ENCODE measurements at places on chromosomes 1 and 21.

- no peak for DNase-seq
These were observed 29.9 kb upstream of the SNX27 start for GRCh38 chr1:151581921-151582320.

- peak; percentile 29 for DNase-seq
These were observed 1582.2 kb downstream of the MRPL39 start for GRCh38 chr21:24025101-24025500.

DNA sequence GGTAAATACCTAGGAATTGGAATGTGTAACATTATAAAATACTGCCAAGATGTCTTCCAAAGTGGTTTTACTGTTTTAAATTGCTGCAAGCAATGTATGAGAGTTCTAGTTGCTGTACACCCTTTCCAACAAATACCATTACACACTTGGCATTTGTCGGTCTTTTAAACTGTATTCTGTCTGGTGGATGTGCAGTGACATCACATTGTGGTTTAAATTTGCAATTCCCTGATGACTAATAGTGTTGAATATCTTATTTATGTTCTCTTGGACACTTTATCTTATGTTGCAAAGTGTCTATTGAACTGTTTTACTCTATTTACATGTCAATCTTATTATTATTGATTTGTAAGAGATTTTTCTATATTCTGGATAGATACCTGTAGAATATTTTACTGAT lies 561.2 kb upstream of the B3GALT2 start:
- DNase-seq = no peak

DNA sequence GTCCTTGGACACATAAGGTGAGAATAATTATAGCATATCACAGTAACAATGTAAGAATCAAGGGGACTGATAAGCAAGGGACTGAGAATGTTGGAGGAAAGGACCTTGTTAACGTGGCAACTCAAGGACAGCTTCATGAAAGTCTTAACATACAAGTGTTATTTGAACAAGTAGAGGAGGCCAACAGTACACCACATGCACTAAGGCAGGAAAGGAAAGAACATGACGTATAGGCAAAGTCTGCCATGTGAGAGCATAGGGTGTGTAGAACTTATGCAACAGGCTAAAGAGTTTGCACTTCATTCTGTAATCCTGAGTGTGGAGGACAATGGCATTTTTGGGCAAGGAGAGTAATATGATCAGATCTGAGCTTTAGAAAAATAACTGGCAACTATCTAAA lies 33.3 kb upstream of the DIRAS3 start:
- DNase-seq = no peak

DNA sequence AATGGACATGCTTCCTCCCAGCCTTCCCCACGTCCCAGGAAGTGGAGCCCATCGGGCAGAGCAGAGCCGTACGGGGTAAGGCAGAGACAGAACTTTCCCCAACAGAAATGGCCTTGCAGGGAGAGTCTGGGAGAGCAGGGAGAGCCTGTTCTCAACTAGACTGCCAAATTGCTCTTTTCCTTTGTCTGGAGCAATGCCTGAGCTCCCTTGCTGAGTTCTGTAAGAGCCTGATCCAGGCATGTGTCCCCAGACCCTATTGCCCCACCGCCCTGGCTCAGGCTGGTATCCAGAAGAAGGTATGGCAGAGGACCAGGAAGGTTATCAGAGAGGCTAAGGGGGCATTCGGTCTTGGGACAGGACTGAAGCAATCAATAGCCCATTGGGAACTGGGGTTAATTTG lies 79.9 kb downstream of the TMEM53 start:
- DNase-seq = no peak

GRCh38 chr1:19384113-19384512 lies 72.0 kb downstream of the SLC66A1 start:
- no peak for DNase-seq

- no peak for DNase-seq
These were observed 126.5 kb downstream of the ADSS2 start for GRCh38 chr1:244325056-244325758.

DNA sequence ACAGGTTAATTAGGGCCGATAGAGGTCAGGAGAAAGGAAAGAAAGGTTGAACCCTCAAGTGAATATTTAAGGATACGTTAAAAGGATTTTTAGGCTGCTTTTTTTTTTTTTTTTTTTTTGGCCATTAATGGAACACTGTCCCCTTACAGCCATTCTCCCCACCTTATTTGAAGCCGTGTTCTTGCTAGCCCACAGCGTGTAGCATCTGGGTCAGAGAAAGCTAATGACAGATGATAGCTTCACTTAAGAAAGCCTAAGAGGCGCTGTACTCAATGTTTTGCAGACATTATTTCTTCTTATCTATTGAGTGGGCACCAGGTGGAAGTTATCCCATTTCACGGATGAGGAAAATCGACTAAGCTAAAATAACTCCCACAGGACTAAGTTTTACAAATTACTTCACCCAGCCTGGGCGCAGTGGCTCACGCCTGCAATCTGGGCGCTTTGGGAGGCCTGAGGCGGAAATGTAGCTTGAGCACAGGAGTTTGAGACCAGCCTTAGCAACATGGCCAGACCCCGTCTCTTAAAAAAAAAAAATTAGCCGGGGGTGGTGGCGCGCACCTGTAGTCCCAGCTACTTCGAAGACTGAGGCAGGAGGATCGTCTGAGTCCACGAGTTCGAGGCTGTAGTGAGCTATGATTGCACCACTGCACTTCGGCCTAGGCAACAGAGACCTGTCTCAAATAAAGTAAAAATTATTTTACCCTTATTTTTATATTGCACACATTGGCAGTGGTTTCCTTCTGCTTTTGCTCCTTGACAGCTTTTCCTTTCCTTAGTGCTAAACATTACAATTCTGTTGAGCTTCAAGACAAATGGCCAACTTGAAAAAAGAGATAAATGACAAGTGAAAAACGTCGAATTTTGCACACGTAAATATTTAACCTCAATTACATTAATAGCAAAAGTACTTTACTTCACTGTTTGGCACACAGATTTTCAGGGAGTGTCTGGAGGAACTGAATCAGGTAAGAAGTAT lies 1.1 kb upstream of the PHTF1 start:
- no peak for DNase-seq

DNA sequence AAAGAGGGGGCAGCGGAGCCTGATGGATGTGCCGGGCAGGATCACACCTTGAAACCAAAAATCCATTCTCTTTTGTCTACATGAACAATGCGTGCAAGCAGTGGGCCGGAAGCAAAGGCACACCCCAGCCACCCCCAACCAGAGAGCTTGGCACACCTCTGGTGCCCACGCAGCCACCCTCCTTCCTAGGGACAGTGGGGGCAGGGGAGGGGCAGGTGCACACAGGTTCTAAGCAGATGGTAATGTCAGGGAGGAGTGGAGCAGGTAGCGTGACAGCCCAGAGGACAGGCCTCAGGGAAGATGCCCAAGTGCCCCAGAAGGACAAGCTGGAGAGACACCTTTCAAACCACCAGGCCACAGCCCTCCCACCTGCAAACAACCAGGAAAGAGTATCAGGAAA lies 36.5 kb downstream of the SYF2 start:
- DNase-seq = no peak

- no peak for DNase-seq
These were observed at the start of gene MXRA8 for GRCh38 chr1:1358433-1359271. MXRA8 (minus strand) TSS chr1:1358555; CDS start chr1:1358504, 51 bp downstream.

DNA sequence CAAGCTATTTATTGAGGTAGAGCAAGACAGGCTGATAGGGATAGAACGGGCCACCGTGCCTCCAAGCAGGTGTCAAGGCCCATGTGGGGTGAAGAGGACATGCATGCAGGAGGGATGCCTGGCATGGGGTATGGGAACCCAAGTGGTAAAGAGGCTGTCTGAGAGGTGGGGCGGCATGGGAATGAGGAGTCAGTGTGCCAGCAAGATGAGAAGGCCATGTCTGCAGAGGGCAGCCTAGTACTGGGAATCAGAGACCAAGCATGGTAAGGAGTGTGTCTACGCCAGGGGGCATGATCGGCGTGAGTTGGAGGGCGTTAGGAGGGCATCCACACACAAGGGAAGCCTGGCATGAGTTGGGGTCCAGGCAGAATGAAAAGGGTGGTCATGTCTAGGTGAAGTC lies 303.7 kb upstream of the PLD5 start:
- no peak for DNase-seq

DNA sequence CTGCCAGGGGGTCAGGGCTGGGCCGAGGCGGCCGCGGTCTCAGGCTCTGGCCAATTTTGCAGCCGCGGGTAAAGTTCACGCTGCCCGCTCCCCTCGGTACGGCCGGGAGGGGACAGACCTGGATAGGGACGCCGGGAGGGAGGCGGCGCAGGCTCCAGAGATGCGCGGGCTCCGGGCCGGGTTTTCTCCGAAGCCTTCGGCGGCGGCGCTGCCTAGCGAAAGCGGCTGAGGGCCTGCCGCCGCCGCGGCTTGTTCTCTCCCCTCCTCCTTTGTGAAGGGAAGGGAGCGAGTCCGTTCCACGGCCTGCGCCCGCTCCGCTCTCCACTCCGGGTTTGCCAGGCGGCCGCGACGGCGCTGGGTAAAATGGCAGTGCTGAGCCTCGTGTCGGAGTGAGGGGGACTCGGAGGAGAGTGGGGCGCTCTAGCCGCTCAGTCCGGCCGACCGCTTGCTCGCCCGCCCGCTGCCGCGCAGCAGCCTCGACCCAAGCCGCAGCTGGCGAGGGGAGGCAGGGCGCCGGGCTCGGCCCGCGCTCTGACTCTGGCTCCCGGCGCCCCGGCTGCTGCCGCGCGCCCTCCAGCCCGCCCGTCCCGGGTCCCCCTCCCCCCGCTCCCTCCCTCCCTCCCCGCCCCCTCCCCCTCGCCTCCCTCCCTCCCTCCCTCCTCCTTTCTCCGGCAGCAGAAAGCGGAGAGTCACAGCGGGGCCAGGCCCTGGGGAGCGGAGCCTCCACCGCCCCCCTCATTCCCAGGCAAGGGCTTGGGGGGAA lies at the start of gene ARID1A:
Gene ARID1A (plus strand): TSS at position 660 of the 763 bp plus-strand sequence. CDS start 389 bp downstream, outside the sequence.
- DNase-seq = peak; percentile 58

GRCh38 chr1:30750731-30751291 lies 6.8 kb downstream of the LAPTM5 start:
- no peak for DNase-seq

- DNase-seq = no peak
These were observed 1.2 kb downstream of the CEP170 start for GRCh38 chr1:243253926-243254232.

- DNase-seq = no peak
These were observed 4.2 kb upstream of the ECE1 start for GRCh38 chr1:21294266-21294989.

DNA sequence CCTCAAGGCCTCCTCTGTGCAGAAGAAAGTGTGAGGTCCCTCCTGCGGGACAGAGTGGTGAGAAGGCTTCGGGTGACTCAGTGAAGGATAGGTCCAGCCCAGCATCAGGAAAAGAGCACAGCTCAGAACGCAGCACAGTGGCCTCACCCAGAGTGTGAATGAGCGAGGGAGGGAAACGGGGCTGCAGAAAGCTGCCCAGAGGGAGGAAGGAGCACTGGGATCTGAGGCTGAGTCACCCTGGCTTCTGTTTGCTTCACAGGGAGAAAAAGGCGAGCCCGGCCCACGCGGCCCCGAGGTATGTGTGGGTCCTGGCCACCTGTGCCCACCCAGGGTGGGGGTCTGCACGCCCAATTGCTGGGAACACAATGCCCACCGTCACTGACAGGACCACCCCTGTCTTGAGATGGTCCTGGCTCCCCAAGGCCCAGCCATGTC lies 24.3 kb downstream of the COL6A2 start:
- no peak for DNase-seq

DNA sequence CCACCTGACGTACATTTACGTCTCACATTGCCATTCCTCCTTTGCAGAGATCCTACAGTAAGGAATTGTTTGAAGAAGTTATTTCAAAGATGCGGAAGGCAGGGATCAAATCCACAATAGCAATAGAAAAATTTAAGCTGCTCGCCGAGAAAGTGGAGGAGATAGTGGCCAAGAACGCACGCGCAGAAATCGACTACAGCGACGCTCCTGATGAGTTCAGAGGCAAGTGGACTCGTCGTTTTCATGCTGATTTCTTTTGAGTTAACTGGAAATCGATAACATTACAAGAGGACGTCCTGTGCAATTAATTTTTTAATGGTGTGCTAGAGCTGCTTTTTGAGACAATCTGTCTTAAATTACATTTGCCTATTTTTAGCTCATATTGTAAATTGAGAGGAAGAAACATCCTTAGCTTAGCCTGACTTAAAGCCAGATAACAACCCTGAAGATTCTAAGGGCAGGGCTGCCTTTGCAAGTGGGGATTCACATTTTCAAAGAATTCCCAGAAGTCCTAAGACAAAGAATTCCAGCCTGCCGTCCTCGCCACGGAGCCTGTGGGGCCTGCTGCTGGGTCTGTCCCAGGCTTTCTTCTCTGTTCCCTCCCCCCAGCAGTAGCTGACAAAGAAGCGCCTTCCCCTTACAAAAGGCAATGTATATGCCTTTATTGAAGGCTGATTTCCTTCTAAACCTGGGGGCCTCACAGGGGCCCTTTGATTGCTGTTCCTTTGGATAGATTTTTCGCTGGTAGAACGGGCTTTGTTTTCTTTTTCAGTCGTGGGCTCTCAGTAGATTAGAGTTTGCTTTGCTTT lies 31.6 kb upstream of the KIF1B start:
- no peak for DNase-seq

GRCh38 chr1:38194472-38194871 lies 147.9 kb upstream of the POU3F1 start:
- DNase-seq = no peak

DNA sequence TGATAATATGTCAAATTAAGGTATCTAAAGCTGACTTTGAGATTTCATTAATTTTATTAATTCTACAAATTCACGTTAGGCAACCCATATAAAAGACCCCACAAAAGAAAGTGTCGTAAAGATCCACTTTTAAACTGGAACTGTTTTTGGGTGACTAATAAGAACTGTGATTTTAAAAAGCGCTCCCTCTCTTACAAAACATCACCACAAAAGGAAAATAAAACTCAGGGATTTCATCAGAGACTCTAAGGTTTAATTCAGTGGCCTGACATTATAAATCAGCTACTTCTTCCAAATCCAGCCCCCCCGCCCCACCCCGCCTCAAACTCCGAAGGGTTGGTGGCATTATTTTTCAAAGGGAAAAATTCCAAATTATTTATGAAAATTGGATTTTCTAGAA lies 2.7 kb downstream of the COL24A1 start:
- no peak for DNase-seq

- no peak for DNase-seq
These were observed 6.1 kb downstream of the SLC25A44 start for GRCh38 chr1:156200044-156200443.

DNA sequence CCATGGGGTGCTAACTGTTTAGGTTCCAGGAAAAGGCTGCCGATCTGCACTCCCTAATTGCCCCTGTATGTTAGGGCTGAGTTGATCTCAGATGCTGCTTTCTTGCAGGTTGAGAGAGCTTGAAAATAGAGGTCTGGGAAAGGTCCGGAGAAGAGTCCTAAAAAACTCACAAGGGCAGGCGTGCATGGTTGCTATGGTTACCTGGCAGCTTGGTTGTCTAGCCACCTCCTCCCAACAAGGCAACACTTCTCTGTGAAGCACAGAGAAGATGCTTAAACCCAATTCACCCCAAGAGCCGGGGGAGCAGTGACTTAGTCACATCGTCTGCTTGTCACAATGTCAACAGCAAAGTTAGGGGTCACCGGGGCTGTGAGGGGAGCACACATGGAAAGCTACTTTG lies 31.0 kb upstream of the LRRC52 start:
- no peak for DNase-seq

GRCh38 chr1:233543338-233544255 lies 70.3 kb upstream of the KCNK1 start:
- DNase-seq = no peak

GRCh38 chr1:151635479-151636072 lies 23.7 kb downstream of the SNX27 start:
- no peak for DNase-seq

All from NCI-H2081 treated with DMSO at 0.1 percent for 48 hours (cell line).